Stimulated activated CD4-positive, alpha-beta T cell treated with anti-CD3 and anti-CD28 coated beads, Interleukin-12 subunit alpha, Interleukin-12 subunit beta, amount 100 ng/mL, for 24 hours (primary cell): ENCODE measurements at places on chromosomes 2 and 18.

GRCh38 chr2:8893978-8894820, 56.8 kb upstream of the KIDINS220 start:
- no peak for DNase-seq

DNA sequence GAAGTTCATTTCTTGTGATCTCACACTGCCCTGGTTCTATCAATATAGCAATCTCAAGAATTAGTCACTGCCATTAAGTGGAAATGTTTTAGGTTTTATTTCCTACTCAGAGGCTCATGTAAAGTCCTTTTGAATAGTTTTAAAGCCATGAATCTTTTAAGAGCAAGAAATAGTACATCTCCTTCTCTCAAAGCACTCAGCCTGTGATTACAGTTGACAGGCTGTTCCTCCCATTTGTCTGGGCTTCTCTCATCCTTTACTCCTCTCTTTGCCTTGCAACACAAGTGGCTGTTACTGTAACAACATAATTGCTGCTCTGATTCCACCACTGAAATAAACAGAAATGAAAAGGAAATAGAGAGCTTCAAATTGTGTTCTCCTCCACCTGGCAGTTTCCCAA, 18.4 kb downstream of the GRP start:
- DNase-seq: no peak

GRCh38 chr18:490624-491023, 9.9 kb downstream of the COLEC12 start:
- no peak for DNase-seq

DNA sequence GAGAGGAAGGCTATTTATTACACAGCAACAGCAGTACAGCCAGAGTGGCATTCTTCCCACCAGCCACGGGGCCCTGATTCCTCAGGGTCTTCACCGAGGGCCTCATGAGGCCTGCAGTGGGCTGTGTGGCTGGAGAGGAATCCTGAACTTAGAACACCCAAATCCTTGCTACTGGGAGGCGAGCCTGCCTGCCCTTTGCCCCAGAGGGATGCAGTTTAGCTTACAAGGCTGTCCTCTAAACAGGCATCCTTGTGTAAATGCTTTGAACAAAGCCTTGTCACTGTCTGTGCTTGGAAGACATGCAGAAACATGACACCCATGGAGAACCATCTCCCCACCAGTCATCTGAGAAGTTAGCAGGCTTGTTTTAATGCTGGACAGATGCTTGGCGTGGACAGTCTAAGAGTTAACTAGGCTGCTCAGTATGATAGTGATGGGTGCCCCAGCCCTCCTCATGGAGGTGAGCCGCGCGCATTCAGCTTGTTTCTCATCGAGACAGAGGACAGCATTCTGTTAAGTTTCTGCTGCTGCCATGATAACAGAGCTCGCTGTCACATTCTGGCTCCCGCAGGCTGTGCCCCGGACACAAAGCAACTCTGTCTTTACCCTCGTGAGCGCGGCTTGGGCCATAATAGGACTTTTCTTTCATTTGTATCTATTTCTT, 42.9 kb downstream of the ADI1 start:
- DNase-seq: no peak

DNA sequence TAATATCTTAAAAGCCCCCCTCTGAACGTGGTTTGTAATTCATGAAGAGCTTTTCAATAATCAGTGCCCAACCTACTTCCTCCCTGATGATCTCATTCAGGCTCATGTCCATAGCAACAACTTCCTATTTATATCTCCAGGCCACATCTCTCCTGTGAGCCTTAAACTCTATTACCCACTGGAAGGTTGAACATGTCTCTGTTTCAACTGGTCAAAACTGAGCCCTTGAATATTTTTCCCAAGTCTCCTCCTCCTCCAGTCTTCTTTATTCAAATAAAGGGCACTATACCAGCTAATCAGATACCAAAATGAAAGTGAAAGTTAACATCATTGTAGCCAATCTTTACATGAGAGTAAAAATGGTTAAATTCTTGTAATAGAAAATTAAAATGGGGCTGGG, 63.7 kb upstream of the ITGA4 start:
- DNase-seq: no peak

- DNase-seq: no peak
These were observed 162.1 kb downstream of the KCNH7 start for GRCh38 chr2:162676515-162676914.

DNA sequence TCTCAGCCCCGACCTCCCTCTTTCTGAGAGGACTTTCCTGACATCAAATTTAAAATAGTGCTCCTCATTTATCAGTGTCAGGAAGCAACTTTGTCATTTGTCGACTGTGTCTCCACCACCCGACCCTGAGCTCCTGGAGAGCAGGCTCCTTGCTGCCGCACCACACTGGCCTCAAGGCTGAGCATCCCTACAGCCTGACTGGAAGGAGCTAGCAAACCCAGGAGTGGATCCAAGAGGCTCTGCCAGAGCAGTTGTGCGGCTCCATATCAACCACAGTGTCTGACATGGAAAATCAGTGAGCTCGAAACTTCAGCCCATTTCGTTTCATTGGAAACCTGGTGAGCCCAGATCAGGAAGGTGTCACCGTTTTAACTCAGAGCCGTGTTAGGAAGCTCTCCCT, 125.2 kb downstream of the PTGR3 start:
- DNase-seq: no peak

- DNase-seq: no peak
These were observed 18.9 kb upstream of the THOC1 start for GRCh38 chr18:286515-287310.

- DNase-seq: no peak
These were observed 16.8 kb upstream of the MBOAT2 start for GRCh38 chr2:9020267-9020666.

GRCh38 chr2:180657054-180657453, 323.4 kb upstream of the UBE2E3 start:
- no peak for DNase-seq

- no peak for DNase-seq
These were observed 8.2 kb downstream of the TRPM8 start for GRCh38 chr2:233925402-233925801.

DNA sequence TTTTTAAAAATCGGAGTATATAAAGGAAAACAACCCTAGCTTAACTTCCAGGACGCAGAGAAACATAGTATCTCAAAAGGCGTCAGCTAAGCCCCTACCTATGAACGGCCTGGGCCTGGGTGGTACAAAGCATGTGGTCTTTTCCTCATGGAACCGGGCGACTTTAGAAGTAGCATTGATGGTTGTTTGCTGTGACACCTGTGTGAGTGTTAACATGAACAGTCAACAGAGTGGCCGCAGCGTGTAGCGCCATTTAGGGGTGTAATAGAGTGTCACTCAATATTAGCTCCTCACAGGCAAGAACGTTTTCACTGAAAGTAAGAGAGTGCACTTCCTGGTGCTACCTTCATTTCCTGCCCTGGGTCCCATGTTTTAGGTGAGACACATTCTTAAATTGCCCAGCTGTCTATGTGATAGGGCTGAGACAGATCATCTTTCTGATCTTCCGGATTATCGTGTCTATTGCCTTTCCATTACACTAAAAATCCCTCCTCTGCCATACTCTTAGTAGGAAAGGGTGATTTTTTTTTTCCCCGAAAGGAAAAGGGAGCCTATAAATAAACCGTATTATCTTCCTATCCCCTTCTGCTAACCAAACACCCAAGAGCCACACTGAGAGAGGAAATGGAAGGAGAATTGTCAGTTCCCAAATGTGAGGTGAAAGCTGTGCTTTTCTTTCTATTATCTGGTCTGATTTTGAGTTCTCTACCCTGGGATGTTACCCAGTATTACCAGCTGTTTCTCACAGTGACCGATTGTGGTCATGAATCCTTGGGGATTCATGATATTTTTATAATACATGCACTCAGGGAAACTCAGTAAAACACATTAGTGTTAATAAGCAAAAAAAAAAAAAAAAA, 1.3 kb downstream of the GORASP2 start:
- peak; percentile 6 for DNase-seq
